Lung (tissue), 17 donors: ENCODE measurements at places on chromosomes 7 and 10. TPM values are rescaled to one million over a fixed set of nuclear protein-coding genes. Genes with fewer than 3 reads are reported as not detected.

The SPAG6 gene
- total RNA-seq = 34.2 TPM

The INMT gene
- 200 TPM for total RNA-seq

GRCh38 chr7:1548438-1548831 lies 7.6 kb downstream of the TMEM184A start:
- DNase-seq = no peak

- DNase-seq = peak; percentile 81
Measured at GRCh38 chr7:47647181-47647917, 65.4 kb upstream of the TNS3 start.

DNA sequence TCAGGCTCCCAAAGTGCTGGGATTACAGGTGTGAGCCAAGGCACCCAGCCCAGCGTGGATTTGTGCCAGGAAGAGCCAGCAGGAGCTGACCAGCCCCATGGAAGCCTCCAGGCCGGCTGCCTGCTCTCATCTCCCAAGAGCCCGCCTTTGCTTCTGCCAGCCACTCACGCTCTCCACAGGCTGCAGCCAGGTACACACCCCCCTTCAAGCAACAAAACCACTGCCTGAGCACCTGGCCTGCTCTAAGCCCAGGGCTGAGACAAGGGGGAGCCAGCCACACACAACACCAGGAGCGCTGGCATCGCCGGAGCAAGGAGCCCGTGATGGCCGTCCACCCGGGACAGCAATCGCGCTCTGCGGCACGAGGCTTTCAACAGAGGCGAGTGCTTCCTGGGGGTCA lies 34.5 kb downstream of the MAD1L1 start:
- no peak for DNase-seq
